ENCODE measurements at places on chromosomes 12 and 14.
A peak's percentile ranks its signal among the peaks of the same experiment; 100 is the strongest.

- no peaks in the 10 kb centered on the region for H3K36me3 ChIP-seq
- no peak overlapping the region for H3K4me3 ChIP-seq
- no peak overlapping the region for H3K27ac ChIP-seq
- DNase-seq: no peak
These were observed 215.9 kb downstream of the CACNA1C start for GRCh38 chr12:2268471-2269286.

- DNase-seq: peak; percentile 41
These were observed 9.0 kb upstream of the SIX1 start for GRCh38 chr14:60658211-60658690.

- no peak overlapping the region for H3K4me3 ChIP-seq
- H3K36me3 ChIP-seq: no peaks in the 10 kb centered on the region
- no peaks in the 10 kb centered on the region for H3K27me3 ChIP-seq
- H3K4me1 ChIP-seq: no peaks in the 10 kb centered on the region
These were observed 355.6 kb downstream of the LRIG3 start for GRCh38 chr12:58564721-58565120.

DNA sequence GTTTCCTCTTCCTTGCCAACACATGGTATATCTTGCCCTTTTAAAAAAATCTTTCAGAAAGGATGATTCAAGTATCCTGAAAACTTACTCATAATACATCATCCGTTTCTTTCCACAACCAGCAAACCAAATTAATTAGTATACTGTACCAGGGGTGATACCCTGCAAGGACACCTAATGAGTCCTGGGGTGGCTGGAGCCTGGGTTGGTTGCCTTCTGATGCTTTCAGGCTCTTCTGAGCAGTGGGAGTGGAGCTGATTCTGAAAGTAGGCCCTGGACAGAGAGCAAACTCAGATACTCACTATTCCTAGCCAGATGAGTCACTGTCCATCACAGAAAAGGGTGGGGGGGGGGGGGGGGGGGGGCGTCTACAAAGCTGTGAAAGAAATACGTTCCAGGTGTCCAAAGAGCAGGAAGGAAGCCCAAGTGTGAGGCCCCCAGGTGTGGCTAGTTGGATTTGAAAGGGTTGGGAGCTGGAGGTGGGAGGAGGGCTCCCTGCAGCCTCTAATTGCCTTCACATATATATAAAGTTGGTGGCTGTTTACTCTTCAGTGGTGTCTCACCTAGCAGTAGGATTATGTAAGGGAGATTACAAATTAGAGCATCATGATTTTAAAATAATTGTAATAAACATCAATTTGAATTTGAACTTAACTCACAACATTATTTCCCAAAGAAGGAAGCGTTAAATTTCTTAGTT, 36.5 kb downstream of the FBXO33 start:
- no peak for DNase-seq
- H3K27ac ChIP-seq: no peak overlapping the region
- H3K36me3 ChIP-seq: no peaks in the 10 kb centered on the region
- H3K27me3 ChIP-seq: no peaks in the 10 kb centered on the region

GRCh38 chr12:5807090-5807414, 138.0 kb downstream of the ANO2 start:
- H3K4me1 ChIP-seq: no peaks in the 10 kb centered on the region
- no peak overlapping the region for H3K27ac ChIP-seq
- no peaks in the 10 kb centered on the region for H3K36me3 ChIP-seq
- DNase-seq: no peak
- H3K4me3 ChIP-seq: no peak overlapping the region
- H3K27me3 ChIP-seq: no peaks in the 10 kb centered on the region

DNA sequence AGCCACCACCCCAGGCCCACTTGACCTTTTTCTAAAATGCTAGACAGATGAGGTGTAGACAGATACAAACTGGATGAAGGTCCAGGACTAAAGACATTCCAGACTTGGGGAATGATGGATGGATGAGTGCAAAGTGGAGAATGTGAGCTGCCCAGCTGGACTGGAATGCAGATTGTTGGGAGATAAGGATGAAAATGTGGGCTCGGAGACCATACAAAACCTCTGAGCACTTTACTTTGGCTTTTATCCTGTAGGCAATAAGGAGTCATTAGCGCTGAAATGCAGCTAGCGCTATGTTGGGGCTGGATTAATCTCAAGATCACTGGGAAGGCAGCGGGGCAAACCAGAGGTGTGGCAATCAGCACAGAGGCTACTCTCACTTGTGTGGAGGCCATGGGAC, 64.7 kb upstream of the GNPNAT1 start:
- H3K36me3 ChIP-seq: peaks cover 18% of the 10 kb centered on the region
- no peaks in the 10 kb centered on the region for H3K27me3 ChIP-seq
- no peak overlapping the region for H3K27ac ChIP-seq
- H3K4me1 ChIP-seq: no peaks in the 10 kb centered on the region

DNA sequence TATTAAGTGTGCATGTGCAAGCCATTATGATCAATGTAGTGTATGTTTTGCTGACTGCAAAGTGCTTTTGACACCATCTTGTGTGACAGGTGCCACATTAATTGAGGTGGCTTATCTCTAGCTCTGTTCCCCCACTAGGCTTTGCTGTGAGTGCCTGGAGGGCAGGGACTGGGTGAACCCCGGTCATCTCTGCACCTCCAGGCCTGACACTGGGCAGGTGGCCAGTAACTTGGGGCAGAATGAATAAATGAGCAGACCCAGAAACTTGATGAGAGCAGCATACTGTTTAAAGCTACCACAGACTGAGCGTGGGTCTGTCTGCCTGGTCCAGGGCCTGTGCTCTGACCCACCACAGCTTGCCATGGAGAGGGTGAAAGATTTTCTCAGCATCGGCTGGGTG, 151.6 kb downstream of the CALM1 start:
- H3K27me3 ChIP-seq: no peaks in the 10 kb centered on the region
- DNase-seq: no peak
- no peak overlapping the region for H3K27ac ChIP-seq
- H3K36me3 ChIP-seq: no peaks in the 10 kb centered on the region

DNA sequence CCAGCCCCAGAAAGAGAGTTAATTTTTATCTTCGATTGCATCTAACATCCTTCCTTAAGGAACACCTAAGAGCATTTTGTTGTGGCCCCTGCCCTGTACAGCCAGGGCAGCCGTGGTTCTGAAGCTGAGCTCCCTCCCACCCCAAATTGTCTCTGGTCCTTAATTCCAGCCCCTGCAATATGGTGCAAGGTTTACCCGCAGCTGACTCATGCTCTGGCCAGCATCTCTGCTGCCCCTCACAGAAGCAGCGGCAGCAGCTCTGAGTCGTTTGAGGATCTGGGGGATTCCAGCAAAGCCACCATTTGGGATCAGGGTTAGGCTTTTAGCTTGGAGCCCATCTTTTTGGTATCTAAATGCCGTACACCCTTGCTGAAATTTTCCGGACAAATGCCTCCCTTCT, 3.3 kb downstream of the DLK1 start:
- no peak for DNase-seq
- peaks cover 18% of the 10 kb centered on the region for H3K27me3 ChIP-seq
- peak overlapping the region; percentile 56 for H3K27ac ChIP-seq
- peaks cover 53% of the 10 kb centered on the region for H3K4me1 ChIP-seq

DNA sequence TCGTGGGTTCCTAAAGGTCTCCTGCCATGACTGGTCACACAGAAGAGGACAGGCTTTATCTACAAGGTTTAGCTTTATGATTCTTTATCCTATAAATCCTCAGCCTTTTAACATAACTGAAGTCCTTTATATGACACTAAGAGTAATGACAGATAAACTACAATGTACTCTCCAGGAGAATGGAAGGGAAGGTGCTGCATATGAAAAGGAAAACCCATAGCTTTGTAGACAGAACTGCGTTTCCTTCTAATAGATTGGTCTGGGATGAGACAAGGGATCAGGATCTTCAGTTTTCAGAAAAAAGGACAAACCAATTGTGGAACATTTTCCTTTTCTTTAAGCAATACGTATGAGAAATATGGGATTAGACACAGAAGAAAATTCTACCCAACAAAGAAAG, 201.1 kb upstream of the NPAS3 start:
- no peaks in the 10 kb centered on the region for H3K27me3 ChIP-seq
- peaks cover 3% of the 10 kb centered on the region for H3K36me3 ChIP-seq
- H3K4me1 ChIP-seq: peaks cover 12% of the 10 kb centered on the region
- no peak overlapping the region for H3K4me3 ChIP-seq
- no peak overlapping the region for H3K27ac ChIP-seq

DNA sequence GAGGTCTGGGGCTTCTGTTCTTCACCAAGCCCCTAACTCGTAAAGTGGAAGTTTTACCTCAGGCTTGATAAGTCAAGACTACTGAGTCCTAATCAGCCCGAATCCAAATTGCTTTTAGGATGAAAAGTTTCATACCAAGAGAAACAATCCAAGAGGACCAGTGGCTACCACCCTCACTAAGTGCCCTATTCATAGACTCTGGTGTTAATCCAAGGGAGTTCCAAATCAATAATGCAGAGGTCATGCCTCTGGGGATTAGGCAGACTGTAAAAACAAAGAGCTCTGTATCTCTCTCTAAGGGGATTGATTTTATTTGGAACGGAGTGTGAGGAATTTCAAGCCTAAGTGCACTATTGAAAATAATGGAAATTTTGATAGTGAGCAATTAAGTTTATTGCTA, 76.3 kb upstream of the LMNTD1 start:
- H3K27ac ChIP-seq: peak overlapping the region; percentile 76
- H3K4me1 ChIP-seq: peaks cover 41% of the 10 kb centered on the region
- DNase-seq: peak; percentile 70
- no peaks in the 10 kb centered on the region for H3K36me3 ChIP-seq

- peak overlapping the region; percentile 47 for H3K27ac ChIP-seq
- no peaks in the 10 kb centered on the region for H3K36me3 ChIP-seq
- peak; percentile 67 for DNase-seq
These were observed 46.0 kb upstream of the EVL start for GRCh38 chr14:100019156-100019744.

DNA sequence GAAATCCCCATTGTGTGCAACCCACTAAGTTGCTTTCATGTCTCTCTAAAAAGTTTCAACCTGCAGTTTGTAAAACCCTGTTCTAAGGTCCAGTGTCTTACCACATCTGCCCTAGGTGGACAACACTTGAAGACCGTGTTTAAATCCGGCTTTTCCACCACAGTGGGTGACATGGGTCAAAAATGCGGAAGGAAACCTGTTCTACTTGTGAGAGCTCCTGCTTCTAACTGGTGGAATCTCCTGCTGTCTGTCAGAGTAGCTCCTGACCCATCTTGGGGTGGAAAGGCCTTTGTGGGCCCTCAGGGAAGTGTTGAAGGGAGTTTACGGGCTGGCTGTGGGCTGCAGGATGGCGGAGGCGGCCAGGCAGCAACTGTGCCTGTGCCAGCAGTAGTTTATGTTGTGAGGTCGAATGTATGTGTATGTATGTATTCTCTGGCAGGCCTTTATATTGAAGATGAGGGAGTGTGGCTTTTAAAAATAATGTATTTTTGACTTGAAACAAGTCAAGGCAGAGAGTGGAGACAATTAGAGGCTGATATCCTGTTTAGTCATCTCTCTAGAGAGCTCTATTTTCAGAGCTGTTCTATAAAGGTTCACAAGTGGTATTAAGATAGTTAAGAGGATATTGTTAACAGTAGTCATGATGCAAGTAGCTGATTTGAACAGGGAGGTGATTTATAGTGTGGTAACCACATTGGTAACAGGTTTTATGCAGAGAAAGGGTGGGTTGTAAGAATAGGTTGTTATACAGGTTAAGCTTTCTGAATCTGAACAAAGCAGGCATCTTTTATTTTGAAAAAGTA, 67.0 kb downstream of the PRKCH start:
- peaks cover 19% of the 10 kb centered on the region for H3K4me1 ChIP-seq
- no peaks in the 10 kb centered on the region for H3K27me3 ChIP-seq
- no peak overlapping the region for H3K27ac ChIP-seq
- no peaks in the 10 kb centered on the region for H3K36me3 ChIP-seq
- no peak overlapping the region for H3K4me3 ChIP-seq

GRCh38 chr12:108103087-108103486, 26.0 kb upstream of the WSCD2 start:
- no peaks in the 10 kb centered on the region for H3K27me3 ChIP-seq
- H3K4me1 ChIP-seq: peaks cover 3% of the 10 kb centered on the region
- DNase-seq: no peak
- no peak overlapping the region for H3K4me3 ChIP-seq
- no peak overlapping the region for H3K27ac ChIP-seq

- H3K4me1 ChIP-seq: no peaks in the 10 kb centered on the region
- H3K36me3 ChIP-seq: no peaks in the 10 kb centered on the region
- no peak overlapping the region for H3K27ac ChIP-seq
- H3K4me3 ChIP-seq: no peak overlapping the region
- no peak for DNase-seq
These were observed 316.2 kb downstream of the EGLN3 start for GRCh38 chr14:33634631-33635030.

GRCh38 chr12:72570601-72571000, 298.4 kb downstream of the TRHDE start:
- peak; percentile 74 for DNase-seq
- H3K4me1 ChIP-seq: no peaks in the 10 kb centered on the region
- no peaks in the 10 kb centered on the region for H3K36me3 ChIP-seq
- no peak overlapping the region for H3K27ac ChIP-seq
- no peak overlapping the region for H3K4me3 ChIP-seq
- H3K27me3 ChIP-seq: no peaks in the 10 kb centered on the region

DNA sequence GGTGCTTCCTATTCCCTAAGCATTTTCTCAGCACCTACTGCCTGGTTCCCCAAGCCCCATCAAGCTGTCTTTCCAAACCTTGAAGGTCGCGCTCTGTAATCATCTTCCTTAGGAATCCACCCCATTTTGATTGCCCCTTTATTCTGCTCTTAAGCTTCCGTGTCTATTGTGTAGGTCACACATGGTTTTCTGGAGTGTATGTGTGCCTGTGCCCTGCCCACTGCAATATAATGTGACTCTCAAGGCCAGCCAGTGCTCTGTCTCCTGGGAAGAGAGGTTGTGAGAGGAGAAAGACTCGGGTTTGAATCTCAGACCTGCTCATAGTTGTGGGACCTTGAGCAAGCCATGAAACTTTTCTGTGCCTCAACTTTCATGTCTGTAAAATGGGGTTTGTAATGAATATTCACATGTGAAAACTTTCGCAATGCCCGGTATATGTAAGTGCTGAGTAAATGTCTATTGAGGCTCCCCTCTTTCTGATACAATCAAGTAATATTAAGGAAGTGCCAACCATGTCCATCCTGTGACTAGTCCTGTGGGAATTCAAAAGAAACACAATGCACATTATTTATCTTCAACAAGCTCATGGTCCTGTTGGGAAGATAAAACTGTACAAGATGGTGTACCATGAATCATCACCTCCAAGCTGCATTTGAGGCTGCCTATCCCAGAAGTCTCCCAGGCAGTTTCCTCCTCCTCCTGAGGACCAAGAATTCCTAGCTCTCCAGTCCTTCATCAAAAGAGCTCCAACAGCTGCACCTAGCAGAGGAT, 774 bp upstream of the KRT75 start:
- no peak for DNase-seq
- H3K4me3 ChIP-seq: no peak overlapping the region
- H3K27me3 ChIP-seq: no peaks in the 10 kb centered on the region
- no peak overlapping the region for H3K27ac ChIP-seq
